Renal cortical epithelial cell (primary cell): ENCODE measurements at places on chromosomes 4 and X.

- DNase-seq, result no peak
Observed at GRCh38 chrX:139299309-139299708, 231.2 kb upstream of the F9 start.

DNA sequence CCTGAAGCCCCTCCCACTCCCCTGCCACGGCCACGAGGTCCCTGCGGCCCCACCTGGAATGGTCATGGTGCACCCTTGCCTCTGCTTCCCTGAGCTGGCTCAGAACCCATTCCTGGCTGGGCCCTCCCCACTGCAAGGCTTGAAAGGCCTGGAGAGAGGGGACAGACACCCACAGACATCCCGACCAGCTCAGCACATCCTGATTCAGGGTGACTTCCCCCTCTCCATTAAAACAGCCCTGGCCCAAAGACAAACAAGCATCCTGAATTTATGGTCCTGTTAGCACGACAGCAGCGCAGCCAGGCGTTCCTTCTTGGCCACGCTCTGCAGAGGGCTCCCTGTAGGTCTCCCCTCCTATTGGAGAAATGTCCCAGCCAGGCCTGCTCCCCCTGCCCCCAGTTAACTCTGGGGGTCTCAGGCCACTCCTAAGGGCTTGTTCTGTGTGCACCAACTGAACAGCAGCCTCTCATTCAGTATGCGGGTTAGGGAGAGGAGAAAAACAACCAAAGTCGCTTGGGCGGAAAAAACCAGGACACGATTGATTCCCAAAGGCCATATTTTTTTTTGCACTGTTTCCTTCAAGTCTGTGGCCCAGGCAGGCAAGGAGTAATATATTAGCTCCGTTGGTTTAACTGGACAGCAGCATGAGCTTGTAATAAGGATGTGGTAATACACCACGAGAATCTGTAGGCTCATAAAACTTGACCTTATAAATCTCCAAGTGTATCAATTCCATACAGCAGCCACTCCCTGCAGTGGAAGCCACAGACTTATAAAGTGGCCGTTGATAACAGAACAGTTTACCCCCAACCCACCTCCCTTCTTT is 106.7 kb upstream of the MSX1 start:
- no peak for DNase-seq

DNA sequence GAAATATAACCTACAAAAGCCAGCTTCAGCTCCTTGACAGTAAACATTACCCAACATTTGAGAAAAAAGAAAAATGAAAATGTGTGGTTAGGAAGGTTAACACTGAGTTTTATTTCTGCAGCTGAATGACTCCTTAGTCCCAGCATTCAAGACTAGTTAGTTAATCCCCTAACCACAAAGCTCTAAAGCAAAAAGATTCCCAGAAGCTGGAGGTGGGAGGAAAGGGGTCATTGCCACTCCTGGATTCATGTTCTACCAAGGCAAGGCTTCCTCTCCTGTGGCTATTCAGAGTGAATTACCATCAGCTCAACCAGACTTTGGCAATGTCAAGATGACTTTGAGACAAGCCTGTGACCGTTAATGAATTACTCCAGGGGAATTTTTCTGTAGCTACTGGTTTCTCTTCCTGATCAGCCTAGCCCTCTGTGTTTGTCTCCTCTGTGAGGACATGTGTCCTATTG is 63.6 kb downstream of the HADH start:
- peak; percentile 97 for DNase-seq

DNA sequence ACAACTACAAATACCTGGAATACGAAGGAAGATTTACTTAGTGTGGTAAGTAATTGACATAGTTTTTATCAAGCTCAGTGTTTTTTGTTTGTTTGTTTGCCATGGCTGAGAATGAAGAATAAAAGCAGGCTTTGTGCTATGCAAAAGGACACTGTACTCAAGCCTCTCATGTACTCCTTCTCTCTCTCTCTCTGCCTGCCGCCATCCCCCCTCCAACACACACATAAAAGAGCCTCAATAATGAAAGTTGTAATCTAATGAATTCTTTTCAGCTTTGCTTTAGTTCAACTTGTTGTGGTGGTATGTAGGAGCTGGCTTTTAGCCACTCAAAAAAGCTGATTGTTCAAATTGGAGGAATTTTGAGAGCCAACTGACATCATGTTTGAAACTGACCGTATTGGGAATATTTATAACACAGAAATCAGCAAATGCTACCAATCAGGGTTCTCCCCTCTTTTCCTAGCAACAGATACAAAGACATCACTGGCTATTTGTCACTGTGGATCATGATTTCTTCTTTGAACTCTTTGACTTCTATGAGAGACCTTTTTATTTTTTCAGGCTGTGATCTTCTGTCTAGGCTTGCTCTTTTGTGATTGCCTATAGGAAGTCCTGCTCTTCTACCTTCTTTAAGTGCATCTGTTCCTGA is 1148.8 kb downstream of the RAPGEF2 start:
- DNase-seq, result no peak
